Esophagus muscularis mucosa (tissue), 4 donors: ENCODE measurements at places on chromosomes 12 and 14. TPM values are rescaled to one million over a fixed set of nuclear protein-coding genes. Genes with fewer than 3 reads are reported as not detected.

KRT6C gene
- total RNA-seq, result not detected

TROAP gene
- 0.26 TPM for total RNA-seq

SPIC gene
- total RNA-seq, result not detected

RBP5 gene
- total RNA-seq, result 0.66 TPM

IFNG-AS1 gene
- total RNA-seq, result not detected

RPS29 gene
- total RNA-seq, result 795 TPM

ST8SIA1 gene
- 5.1 TPM for total RNA-seq

ZFYVE26 gene
- 21.2 TPM for total RNA-seq

SIX6 gene
- total RNA-seq, result not detected

B4GALNT3 gene
- total RNA-seq, result under 0.01 TPM

GPR84 gene
- total RNA-seq, result not detected

SLC15A4 gene
- total RNA-seq, result 38.6 TPM

CDCA3 gene
- total RNA-seq, result 2.9 TPM

TCTN1 gene
- total RNA-seq, result 20.9 TPM

BCDIN3D gene
- 5.8 TPM for total RNA-seq

DCN gene
- 1,968 TPM for total RNA-seq

CLEC2A gene
- total RNA-seq, result not detected

CREBL2 gene
- 50.3 TPM for total RNA-seq

DYNLL1 gene
- 287 TPM for total RNA-seq

TTC8 gene
- total RNA-seq, result 16.4 TPM

MUCL1 gene
- total RNA-seq, result not detected

TSHR gene
- not detected for total RNA-seq

MYF6 gene
- total RNA-seq, result not detected

GALNT8 gene
- 1.3 TPM for total RNA-seq

ASIC1 gene
- total RNA-seq, result 3.3 TPM

MGST1 gene
- 43.5 TPM for total RNA-seq

KCNH3 gene
- total RNA-seq, result not detected

KRT77 gene
- not detected for total RNA-seq

AKAP6 gene
- 21.3 TPM for total RNA-seq

ESYT1 gene
- total RNA-seq, result 193 TPM

RNASE3 gene
- 0.83 TPM for total RNA-seq

TGFB3 gene
- 28.8 TPM for total RNA-seq

TWF1 gene
- total RNA-seq, result 105 TPM

PRIM1 gene
- total RNA-seq, result 2.2 TPM

PPP1R3E gene
- total RNA-seq, result 5.4 TPM

LRRC43 gene
- total RNA-seq, result 1.3 TPM

SLC5A8 gene
- total RNA-seq, result not detected

MMP19 gene
- total RNA-seq, result 5.5 TPM

METAP2 gene
- total RNA-seq, result 76.2 TPM

BATF gene
- total RNA-seq, result 3.4 TPM

OR6C65 gene
- total RNA-seq, result not detected

ADGRD1 gene
- 52.4 TPM for total RNA-seq

HSPB8 gene
- 439 TPM for total RNA-seq

STYK1 gene
- total RNA-seq, result not detected

TMEM119 gene
- 5.4 TPM for total RNA-seq

KLRG1 gene
- 2.2 TPM for total RNA-seq

LPAR5 gene
- total RNA-seq, result 1.7 TPM

LTA4H gene
- 68.6 TPM for total RNA-seq

PIWIL1 gene
- not detected for total RNA-seq

TMEM117 gene
- total RNA-seq, result 18.7 TPM

CMA1 gene
- total RNA-seq, result 8.0 TPM

AICDA gene
- not detected for total RNA-seq

MAP1LC3B2 gene
- total RNA-seq, result 0.83 TPM

AQP5 gene
- total RNA-seq, result 0.83 TPM

DTX1 gene
- total RNA-seq, result 6.0 TPM

SCN8A gene
- 0.42 TPM for total RNA-seq

CLEC6A gene
- total RNA-seq, result not detected

CATSPERB gene
- 2.9 TPM for total RNA-seq
